ENCODE measurements at places on chromosomes 6 and 20. TPM values are rescaled to one million over a fixed set of nuclear protein-coding genes. Genes with fewer than 3 reads are reported as not detected.

FLOT1 gene
- total RNA-seq = 44.9 TPM

TBXT gene
- not detected for total RNA-seq

NAPB gene
- total RNA-seq = 8.9 TPM

MYLK4 gene
- total RNA-seq = 5.7 TPM

MCCD1 gene
- total RNA-seq = not detected

WDR27 gene
- 24.5 TPM for total RNA-seq

LIN28B gene
- under 0.01 TPM for total RNA-seq

SLC22A16 gene
- total RNA-seq = 1.0 TPM

PGC gene
- total RNA-seq = 0.52 TPM

HUS1B gene
- total RNA-seq = 1.0 TPM

DUSP15 gene
- 2.1 TPM for total RNA-seq

SMLR1 gene
- not detected for total RNA-seq

PMEPA1 gene
- total RNA-seq = 5.2 TPM

LAMA4 gene
- total RNA-seq = 248 TPM

LGSN gene
- not detected for total RNA-seq

LST1 gene
- 3.7 TPM for total RNA-seq

SERAC1 gene
- 6.8 TPM for total RNA-seq

FHL5 gene
- total RNA-seq = 2.1 TPM

CLPSL2 gene
- not detected for total RNA-seq

CST2 gene
- not detected for total RNA-seq

LPA gene
- total RNA-seq = not detected

FAM209A gene
- not detected for total RNA-seq

MCHR2 gene
- total RNA-seq = not detected

LY6G6F gene
- total RNA-seq = not detected

AHI1 gene
- total RNA-seq = 29.7 TPM

IL17F gene
- total RNA-seq = not detected

HNF4A gene
- not detected for total RNA-seq

BMP2 gene
- 2.6 TPM for total RNA-seq

FKBP5 gene
- total RNA-seq = 6.8 TPM

DPPA5 gene
- not detected for total RNA-seq

ERVFRD-1 gene
- not detected for total RNA-seq

SYCP2L gene
- 1.6 TPM for total RNA-seq

NNAT gene
- 133 TPM for total RNA-seq

CRISP3 gene
- not detected for total RNA-seq

RSPO3 gene
- 6.3 TPM for total RNA-seq

PRICKLE4 gene
- total RNA-seq = 2.6 TPM

MUCL3 gene
- not detected for total RNA-seq

DTNBP1 gene
- total RNA-seq = 15.1 TPM

HSPA12B gene
- total RNA-seq = 14.6 TPM

BNIP5 gene
- not detected for total RNA-seq

PNPLA1 gene
- total RNA-seq = not detected
